ENCODE measurements at places on chromosomes 5 and 9.

- no peak for DNase-seq
Observed at GRCh38 chr9:37902796-37903646, 906 bp downstream of the SLC25A51 start.

GRCh38 chr5:10935536-10935935, 174.5 kb upstream of the DAP start:
- DNase-seq, result no peak

GRCh38 chr5:600886-601541, 11.1 kb upstream of the CEP72 start:
- no peak for DNase-seq

- peak; percentile 80 for DNase-seq
Observed at GRCh38 chr9:130997925-130998596, 10.9 kb upstream of the LAMC3 start.

GRCh38 chr5:112551419-112552032, 132.4 kb upstream of the EPB41L4A start:
- DNase-seq, result peak; percentile 65

DNA sequence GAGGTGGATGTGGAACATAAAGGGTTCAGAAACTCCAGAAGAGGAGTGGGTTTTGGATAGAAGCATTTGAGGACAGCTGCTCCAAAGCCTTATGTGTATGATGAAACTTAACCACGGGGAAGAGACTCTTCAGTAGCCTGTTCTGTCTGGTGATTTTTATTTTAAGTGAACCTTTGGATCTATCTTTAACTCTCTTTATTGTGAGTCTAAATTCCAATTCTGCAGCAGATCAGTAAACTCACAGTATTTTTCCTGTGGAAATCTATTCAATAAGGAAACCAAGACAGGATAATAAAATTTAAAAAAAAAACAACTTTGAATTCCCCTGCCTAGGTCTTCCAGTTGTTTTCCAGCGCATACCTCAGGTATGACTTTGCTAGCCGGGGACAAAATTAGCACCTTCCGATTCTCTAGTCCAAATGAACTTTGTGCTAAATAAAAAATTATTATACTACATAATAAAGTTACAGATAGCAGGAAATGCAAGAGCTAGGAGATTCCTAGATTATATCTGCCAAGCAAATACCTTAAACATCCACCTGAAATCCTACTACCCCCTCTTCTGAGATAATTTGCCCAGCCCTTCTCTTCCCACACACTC, 101.9 kb downstream of the NLN start:
- no peak for DNase-seq

DNA sequence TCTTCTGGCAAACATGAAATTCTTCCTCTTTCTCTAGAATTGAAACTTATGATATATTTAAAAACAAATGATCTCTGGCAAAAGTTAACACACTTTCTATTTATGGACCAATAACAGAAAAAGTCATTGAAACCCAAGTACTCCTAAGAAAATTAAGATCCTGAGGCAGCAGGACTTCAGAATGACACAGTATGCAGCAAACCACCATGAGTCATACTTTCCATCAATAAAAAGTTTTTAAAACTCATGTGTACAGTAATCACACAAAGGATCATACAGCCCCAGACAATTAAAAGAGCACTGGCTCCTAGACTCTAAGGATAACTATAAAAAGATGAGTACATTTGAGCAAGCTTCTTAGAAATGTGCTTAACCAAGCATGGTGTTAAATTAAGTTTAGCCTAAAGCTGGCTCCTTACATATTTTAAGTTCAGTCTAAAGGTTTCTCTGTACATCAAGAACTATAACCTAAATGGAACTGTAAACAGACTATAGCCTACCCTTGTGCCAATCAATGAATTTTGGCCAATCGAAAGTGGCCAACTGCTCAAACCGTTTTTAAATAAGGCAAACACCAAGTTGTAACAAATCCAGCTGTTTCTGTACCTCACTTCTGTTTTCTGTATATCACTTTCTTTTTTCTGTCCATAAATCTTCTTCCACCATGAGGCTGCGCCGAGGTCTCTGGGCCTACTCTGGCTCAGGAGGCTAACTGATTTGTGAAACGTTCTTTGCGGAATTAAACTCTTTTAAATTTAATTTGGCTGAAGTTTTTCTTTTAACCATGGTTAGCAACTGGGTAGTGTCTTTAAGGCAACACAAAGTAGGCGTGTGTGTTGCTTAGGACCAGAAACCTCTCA, 232.1 kb upstream of the PIK3R1 start:
- peak; percentile 15 for DNase-seq

- no peak for DNase-seq
Observed at GRCh38 chr9:110578575-110579033, 937 bp downstream of the SVEP1 start.

GRCh38 chr5:137374110-137374714, 124.9 kb downstream of the SPOCK1 start:
- no peak for DNase-seq

DNA sequence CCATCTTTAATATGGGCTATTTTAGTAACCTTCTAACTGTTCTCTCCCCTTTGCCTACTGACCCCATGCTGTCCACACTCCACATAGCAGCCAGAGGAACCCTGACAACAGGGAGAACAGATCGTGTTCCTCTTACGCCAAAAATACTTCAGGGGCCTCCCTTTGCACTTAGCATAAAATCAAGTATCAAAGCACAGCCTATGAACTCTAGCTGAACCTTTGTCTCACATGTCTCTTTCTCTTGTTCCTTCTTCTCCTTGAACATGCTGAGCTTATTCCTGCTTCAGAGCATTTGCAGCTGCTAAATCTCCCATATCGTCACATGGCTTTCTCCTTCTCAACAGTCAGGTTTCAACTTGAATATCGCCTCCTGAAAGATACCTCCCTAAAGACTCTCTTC, 698.8 kb upstream of the C9orf72 start:
- DNase-seq, result no peak

- peak; percentile 58 for DNase-seq
Observed at GRCh38 chr5:171363846-171364245, 23.8 kb upstream of the NPM1 start.
